Body of pancreas (tissue), 4 donors: ENCODE measurements at places on chromosomes 3 and 15. TPM values are rescaled to one million over a fixed set of nuclear protein-coding genes. Genes with fewer than 3 reads are reported as not detected.

Gene GP5
- not detected for total RNA-seq

Gene CLSTN2
- total RNA-seq: 14.5 TPM

Gene ITIH3
- not detected for total RNA-seq

Gene SUCNR1
- total RNA-seq: 0.26 TPM

Gene ECE2
- 11.7 TPM for total RNA-seq

Gene ATP13A4
- 14.3 TPM for total RNA-seq

Gene KLHL40
- not detected for total RNA-seq

Gene PATL2
- 1.0 TPM for total RNA-seq

Gene RETNLB
- total RNA-seq: not detected
